ENCODE measurements at places on chromosomes 2 and 18.

DNA sequence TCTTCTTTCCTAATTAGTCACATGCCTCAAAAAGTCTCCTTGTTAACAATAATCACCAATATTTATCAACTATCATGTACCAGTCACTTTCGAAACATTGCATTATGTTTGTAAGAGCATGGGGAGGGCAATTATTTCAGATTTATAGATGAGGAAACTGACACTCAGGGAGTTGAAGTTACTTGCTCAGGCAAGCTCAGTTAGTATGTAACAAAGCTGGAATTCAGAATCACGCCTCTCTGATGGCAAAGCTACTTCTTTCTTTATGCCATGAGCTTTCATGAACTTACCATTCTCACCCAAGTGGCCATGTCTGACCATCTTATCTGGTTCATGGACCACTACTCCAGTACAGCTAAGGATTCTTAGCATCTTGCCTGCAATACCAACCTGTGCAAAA lies 183.4 kb upstream of the TANK start:
- no peak for DNase-seq

- no peak for DNase-seq
Measured at GRCh38 chr2:238160206-238161129, 1.7 kb downstream of the ERFE start.

DNA sequence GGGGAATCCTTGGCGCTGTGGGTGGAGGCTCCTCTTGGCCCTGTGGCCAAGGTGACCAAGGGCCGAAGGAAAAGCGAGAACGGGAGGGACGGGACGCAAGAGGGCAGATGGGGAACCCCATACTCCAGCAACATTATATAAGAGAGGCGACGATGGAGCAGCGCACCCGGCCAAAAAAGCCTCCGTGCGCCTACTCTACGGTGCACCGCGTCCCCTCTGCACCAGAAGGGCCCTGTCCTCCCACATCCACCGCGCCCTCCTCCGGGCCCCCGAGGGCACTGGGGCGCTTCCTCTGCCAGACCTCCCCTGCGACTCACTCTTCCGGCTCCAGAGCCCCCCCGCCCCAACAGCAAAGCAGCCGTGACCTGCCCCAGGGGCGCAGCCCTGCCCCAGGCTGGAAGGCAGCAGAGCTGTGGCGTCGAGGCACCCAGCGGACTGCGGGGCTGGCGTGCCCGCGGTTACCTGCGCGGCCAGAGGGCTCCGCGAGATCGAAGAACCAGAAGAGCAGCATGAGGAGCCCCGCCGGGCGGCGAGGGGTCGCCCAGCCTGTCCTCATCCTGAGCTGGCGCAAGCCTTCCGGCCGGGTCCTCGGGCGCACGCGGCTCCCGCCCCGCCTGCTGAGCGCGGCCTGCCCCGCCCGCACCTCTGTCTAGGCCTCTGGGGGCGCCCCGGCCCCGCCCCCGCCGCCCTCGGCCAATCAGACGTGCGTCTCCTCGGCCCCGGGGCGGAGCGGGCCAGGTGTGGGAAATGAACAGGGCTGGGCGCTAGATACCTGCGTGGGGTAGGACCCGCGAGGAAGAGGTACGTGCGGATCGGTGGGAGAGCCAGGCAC lies 106.3 kb upstream of the CD302 start:
- peak; percentile 76 for DNase-seq

DNA sequence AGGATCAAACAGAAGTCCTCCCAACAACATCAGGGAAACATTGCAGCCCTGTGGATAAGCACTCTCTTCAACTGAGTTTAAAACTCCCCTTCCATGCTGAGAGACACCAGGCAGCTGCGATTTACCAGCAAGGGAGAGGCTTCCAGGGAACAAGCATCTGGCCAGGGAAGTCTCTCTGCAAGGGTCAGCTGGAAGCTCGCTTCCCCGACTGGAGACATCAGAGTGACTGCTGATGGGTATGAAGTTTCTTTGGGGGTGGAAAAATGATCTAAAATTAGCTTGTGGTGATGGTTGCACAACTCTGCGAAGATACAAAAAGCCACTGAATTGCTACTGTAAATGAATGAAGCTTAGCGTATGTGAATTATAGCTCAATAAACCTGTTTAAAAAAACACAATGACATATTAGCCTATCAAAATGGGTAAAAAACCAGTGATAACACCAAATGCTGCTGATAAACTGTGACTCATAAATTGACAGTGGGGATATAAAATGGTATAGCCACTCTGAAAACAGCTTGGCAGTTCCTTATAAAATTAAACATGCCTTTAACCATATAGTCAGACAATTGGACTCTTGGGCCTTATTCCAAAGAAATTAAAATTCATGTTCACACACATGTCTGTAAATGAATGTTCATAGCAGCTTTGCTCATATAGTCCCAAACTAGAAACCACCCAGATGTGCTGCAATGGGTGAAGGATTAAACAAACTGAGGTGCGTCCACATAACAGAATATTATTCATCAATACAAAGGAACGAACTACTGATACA lies 1082.0 kb downstream of the SOCS6 start:
- DNase-seq: no peak

Measured in inflammatory macrophage (primary cell).